Neural crest cell (in vitro differentiated cells): ENCODE measurements at places on chromosomes 7 and 10. TPM values are rescaled to one million over a fixed set of nuclear protein-coding genes. Genes with fewer than 3 reads are reported as not detected.

DNA sequence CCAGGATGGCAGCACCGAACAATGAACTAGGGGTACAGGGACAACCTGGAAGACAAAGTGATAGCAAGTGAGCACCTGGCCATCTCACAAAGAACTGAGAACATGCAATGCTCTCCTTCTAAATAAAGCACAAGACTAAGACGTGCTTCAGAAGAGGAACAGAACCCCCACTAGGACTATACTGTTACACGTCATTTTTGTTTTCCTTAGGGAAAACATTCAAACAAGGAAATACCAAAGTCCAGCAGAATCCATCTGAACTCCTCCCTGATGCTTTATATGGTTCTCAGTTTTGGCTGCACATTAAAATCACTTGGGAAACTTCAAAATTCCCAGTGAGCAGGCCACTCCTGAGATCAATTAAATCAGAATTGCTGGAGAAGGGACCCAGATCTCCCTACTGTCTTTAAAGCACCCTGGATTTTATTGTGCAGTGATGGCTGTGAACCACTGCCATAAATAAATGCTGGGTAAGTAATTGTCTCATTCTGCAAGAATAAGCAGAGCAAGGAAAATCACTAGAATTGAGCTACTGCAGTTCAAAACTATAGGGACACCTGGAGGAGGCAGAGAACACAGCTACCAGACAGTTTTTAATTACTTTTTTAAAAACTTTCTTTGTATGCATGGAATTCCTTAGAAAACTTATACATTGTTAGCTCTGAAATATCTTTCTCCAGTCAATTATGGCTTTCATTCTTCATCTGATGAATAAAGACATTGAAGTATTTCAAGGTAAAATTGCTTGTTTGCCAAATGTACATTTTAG, 866.5 kb upstream of the GHITM start:
- H3K36me3 ChIP-seq, result no peaks in the 10 kb centered on the region
- H3K4me3 ChIP-seq, result no peak overlapping the region
- no peak for DNase-seq
- H3K4me1 ChIP-seq, result no peaks in the 10 kb centered on the region
- H3K27me3 ChIP-seq, result no peaks in the 10 kb centered on the region

DNA sequence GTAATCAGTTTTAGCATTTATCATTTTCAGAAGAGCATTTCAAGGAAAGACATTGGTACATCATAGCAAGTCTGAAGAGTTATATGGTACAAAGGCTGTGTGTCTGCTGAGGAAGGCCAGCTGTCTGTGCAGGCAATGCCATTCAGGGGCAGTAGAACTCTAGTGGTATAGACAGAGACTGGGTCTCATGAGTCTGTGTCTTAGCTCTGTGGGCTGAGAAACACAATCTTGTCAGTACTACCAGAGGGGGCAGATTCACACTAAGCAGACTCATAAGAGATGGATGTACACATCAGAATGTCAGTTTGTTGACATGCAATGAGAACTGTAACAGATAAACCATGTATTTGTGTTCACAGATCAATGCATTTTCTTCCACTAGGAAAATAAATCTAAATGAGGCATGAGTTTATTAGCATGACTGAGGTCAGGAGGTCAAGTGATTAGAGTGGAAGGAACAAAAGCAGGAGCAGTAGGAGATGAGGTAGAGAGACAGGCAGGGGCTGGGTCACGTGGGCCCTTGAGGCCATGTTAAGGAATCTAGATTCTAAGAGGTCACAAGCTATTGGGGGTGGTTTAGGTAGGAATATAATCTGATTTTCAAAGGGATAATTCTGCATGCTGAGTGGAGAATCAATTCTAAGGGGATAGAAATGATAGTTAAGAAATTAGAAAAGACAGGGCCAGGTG, 7.5 kb upstream of the GGCT start:
- H3K4me3 ChIP-seq, result no peak overlapping the region
- peaks cover 5% of the 10 kb centered on the region for H3K4me1 ChIP-seq
- no peaks in the 10 kb centered on the region for H3K36me3 ChIP-seq
- no peak for DNase-seq

DNA sequence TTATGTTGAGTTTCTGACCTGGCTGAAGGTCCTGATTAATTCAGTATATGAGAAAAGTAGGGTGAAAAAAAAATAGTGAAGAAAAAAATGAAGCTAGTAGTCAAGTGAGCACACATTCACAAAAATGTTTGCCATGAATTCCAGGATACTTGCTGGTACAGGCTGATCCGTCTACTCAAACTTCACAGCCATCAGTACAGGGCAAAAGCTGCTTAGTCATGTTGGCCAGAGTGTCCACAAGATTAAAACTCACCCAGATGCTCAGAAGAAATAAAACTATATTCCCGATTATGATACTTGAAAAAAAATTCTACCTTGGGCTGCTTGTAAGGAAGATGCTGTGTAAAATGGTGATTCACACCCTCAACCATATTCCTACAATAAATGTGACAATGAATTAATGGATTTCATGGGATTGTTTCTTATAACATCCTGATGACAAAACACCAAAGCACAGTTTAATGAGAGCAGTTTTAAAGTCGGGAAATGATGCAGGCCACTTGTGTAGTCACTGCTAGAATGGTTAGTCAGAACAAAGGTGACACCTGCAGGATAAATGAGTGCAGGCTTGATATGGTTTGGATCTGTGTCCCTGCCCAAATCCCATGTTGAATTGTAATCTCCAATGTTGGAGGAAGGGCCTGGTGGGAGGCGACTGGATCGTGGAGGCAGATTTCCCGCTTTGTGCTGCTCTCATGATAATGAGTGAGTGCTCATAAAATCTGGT, 49.2 kb upstream of the ANKRD1 start:
- H3K27ac ChIP-seq, result no peak overlapping the region
- DNase-seq, result no peak
- H3K27me3 ChIP-seq, result no peaks in the 10 kb centered on the region

GRCh38 chr10:34746094-34746493, 69.0 kb downstream of the PARD3 start:
- no peaks in the 10 kb centered on the region for H3K36me3 ChIP-seq
- no peak overlapping the region for H3K27ac ChIP-seq
- H3K4me3 ChIP-seq, result no peak overlapping the region
- DNase-seq, result no peak
- no peaks in the 10 kb centered on the region for H3K27me3 ChIP-seq

Gene IGF2BP3
- 117 and 118 TPM in 2 replicates for total RNA-seq

Gene CLIP2
- 24.0 and 26.5 TPM in 2 replicates for total RNA-seq

- H3K27me3 ChIP-seq, result peaks cover 26% of the 10 kb centered on the region
- DNase-seq, result no peak
- H3K27ac ChIP-seq, result no peak overlapping the region
- H3K4me1 ChIP-seq, result peaks cover 11% of the 10 kb centered on the region
These were observed 53.8 kb downstream of the GRID1 start for GRCh38 chr10:86312701-86313270.

Gene GNAT3
- not detected in 2 replicates for total RNA-seq

Gene SRI
- 143 and 153 TPM in 2 replicates for total RNA-seq

Gene AMPH
- 32.4 and 33.7 TPM in 2 replicates for total RNA-seq
